ENCODE measurements at places on chromosomes 4 and X.

- DNase-seq = no peak
These were observed 136.8 kb downstream of the C4orf33 start for GRCh38 chr4:129232589-129233337.

DNA sequence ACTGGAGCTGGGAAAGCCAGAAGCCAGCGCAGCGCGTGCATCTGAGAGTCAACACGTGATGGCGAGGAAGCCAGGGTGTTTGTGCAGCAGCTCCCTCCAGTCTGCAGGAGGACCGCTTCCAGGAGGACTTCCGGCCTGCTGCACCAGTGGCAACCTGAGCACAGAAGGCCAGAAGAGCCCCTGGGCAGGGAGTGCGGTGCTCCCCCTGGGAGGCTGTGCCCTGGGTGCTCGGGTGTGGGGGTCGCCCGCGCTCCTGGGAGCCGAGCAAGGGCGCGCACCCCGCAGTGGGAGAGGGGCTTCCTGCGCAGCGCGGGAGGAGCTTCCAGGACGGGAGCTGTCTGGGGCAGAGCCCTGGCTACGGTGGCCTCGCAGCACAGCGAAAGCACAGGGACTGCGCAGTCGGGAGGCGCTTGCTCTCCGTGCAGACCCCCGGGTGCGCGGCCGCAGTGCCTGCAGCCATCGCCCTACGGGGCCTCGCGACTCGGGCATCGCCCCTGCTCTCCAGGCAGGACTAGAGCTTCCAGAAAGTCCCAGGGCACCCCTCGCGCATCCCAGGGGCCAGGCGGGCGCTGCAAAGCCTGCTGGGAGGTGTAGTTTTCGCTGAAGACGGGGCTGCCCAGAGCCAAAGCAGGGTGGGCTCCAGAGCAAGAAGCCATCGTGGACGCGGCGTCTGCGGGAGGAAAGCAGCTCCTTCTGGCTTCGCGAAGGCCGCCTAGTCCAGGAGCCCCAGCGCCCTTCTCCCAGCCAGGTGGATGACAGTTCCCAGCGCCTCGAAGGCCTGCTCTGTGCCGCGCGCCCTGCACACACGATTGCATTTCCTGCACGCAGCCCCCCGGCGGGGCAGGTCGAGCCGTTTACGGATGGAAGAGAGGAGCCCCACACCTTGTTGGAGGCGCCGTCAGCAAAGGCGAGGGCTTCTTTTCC is 24.1 kb upstream of the WFS1 start:
- DNase-seq = peak; percentile 83

DNA sequence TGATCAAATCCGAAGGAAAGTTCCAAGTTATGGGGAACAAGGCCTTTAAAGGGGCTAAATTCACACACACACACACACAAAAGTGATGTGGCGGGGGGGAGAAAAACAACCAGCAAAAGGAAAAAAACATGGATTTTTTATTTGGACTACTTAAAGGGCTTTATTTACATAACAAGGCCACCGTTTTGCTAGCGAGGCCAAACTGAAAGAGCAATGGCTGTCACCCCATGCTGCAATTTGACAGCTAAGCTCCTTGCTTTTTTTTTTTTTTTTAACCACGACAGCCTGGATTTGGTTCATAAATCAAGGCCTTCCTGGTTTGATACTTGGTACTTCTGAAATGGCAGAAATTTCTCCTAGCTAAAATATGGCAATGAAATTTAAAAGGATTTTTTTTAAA is 99.6 kb upstream of the PTCHD1 start:
- DNase-seq = peak; percentile 33

- no peak for DNase-seq
These were observed 306.1 kb downstream of the PCDH18 start for GRCh38 chr4:137226221-137226620.

DNA sequence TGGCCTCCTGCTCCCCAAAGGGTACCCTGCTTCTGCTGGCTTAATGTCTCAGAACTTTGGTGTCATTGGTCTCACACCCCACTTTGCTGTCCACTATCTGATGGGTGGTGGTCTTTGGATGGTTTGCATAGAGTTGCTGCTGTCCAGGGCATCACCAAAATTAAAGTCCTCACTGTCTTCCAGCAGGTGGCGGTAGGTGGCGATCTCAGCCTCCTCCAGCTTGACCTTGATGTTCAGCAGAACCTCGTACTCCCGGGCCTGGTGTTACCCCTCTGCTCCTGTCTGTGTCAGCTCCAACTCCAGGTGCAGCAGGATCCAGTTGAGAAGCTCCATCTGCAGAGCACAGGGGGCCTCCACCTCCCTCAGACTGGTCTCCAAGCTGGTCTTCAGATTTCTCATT is 1169.5 kb upstream of the PABPC4L start:
- peak; percentile 30 for DNase-seq

DNA sequence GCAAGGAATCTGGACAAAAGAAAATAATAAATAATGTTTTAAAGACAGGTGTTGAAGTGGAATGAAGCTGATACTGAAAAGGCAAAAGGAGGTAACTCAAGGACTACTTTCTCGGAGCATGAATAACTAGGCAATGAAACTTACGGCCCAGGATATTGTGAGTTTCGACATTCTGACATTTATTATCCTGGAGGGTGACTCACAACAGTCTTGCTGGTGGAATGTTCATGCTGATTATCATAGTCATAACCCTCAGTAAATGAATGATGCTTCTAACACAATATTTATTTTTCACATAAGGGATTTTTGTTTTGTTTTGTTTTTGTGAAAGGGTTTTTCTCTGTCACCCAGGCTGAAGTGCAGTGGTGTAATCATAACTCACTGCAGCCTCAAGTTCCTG is 147.0 kb upstream of the HPGD start:
- DNase-seq = no peak

- peak; percentile 3 for DNase-seq
These were observed 694 bp downstream of the OCRL start for GRCh38 chrX:129540722-129541184.

- DNase-seq = no peak
These were observed 78.8 kb downstream of the PDGFC start for GRCh38 chr4:156892805-156893204.

GRCh38 chr4:172998527-172999469 is 169.8 kb upstream of the GALNT7 start:
- peak; percentile 19 for DNase-seq

DNA sequence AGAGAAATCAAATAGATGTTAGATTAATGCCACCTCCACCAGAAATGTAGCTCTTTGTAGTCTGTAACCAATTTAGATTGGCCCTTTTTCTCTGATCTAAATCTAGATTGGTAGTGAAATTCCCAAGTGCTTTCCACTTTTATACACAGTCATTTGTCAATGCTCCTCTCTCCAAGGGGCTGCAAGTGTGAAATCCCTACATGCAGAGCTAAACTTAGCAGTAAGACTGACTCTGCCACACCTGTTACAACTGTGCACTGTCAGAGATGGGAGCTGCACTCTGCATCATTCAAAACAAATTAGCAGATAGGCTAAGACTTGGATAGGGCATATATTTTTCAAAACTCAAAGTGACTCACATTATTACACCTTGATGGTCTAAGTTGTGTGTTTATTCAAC is 9.1 kb downstream of the SERTM2 start:
- no peak for DNase-seq

- DNase-seq = no peak
These were observed 734.0 kb upstream of the DIAPH2 start for GRCh38 chrX:95950679-95951078.

- DNase-seq = no peak
These were observed 41.7 kb upstream of the FRMD7 start for GRCh38 chrX:132169554-132169953.

DNA sequence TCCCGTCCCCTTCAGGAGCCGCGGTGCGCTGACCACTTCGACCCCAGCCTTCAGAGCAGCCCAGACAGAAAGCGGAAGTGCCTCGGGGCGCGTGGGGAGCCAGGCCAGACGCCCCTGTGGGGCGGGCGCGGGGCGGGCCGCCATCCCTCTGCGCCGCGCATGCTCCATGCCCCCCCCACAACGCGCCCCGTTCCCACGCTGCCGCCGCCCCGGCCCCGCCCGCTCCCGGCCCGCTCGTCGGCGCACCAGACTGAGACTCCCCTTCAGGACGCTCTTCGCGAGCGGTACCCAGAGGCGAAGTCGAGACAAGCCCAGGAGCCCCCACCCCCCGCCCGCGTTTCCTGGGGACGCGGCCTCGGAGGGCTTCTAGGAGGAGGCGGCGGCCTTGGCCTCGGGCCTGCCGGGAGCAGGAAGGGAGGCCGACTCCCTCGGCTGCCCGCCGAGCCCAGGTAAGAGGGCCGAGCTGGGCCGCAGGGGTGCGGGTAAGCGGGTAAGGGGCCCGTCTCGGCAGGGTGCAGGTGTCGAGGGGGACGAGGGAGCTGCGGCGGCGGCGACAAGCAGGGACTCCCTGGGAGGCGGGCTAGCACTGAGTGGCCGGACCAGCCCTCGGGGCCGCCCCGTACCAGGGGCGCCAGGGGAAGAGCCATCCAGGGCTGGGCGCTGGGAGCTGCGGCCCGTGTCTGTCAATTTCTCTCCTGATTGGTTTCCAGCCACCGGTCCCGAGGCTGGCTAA is at the start of gene ZFP92:
TSS of gene ZFP92 (plus strand) at position 218 of the 733 bp plus-strand sequence. CDS start 6,851 bp downstream, outside the sequence.
- DNase-seq = peak; percentile 19

GRCh38 chrX:8846266-8846665 is 45.1 kb upstream of the FAM9A start:
- DNase-seq = no peak

DNA sequence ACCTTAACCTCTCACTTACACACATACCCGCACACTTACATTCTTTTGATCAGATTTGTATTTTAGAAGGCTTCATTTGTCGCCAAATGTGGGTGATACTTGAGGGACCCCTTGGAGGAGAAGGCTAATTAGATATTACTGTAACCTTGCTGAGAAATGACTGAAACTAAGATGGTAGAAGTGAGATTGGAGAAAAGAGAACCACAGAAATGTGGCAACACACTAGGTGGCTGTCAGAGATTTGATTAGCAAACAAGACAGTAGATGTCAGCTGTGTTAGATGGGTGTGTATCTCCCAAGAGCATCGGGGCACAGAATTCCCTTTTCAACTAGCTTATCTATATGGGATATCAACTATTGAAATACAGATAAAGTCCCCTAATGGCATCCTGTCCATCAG is 149.3 kb upstream of the FABP2 start:
- no peak for DNase-seq

- DNase-seq = no peak
These were observed 50.2 kb downstream of the MGST2 start for GRCh38 chr4:139715746-139716391.

DNA sequence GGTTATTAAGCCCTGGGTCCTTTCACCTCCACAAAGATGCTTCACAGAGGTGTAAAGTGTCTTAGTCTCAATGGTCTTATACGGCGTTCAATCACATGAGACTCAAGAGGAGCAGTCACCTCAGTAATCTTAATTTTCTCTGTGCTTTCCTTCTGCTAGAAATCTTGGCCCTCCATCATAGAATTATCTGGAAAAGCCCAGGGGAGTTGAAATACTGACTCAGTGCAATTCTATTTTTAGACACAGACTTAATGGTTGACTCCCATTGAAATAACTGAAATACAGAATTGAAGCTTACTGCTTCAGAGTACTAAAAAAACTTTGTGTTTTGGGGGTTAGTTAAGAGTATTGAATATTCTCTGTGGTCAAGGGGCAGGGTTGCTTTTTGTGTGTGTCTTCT is 94.5 kb upstream of the IL15 start:
- no peak for DNase-seq

DNA sequence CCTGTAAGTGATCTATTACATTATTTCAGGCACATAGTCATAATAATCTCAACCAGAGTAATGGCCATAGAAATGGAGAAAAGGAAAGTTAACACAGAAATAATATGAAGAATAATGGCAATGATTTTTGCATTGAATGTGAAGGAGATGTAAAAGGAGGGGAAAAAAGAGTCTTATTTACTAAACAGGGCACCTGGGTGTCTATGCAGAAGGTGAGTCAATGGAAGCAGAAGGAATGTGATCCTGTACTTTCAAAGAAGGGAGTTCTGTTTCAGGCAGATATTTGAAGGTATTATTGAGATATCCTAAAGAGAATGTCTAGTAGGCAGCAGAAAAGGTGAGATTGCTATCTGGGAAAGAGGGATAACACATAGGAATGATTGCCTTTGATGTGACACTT is 279.9 kb downstream of the INPP4B start:
- DNase-seq = no peak

GRCh38 chrX:141733371-141733770 is 34.8 kb upstream of the SPANXD start:
- DNase-seq = no peak

GRCh38 chrX:39788521-39788920 is 309.2 kb downstream of the BCOR start:
- no peak for DNase-seq
